Stimulated activated CD8-positive, alpha-beta memory T cell treated with anti-CD3 and anti-CD28 coated beads, Interleukin-15, amount 100 ng/mL, for 4 hours (primary cell): ENCODE measurements at places on chromosomes 11 and 22.

DNA sequence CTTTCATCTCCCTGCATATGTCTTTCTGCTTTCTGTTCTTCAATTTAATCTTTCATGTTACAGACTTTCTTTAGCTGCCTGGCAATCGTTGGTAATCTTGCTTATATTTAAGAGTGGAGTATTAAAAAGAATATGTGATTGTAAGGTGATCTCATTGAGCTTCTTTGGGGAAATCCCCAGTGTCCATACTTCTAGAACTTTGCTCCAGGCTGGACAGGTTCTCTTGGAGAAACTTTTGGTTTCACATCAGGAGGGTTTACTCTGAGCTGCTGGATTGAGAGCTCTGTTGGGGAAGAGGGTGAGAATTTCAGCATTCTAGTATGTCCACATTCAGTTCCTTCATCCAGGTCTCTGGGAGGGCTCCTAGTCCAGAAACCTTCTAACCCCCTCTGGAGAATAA is 16.1 kb downstream of the LRRC75B start:
- no peak for DNase-seq

GRCh38 chr11:60111793-60112192 is 23.3 kb downstream of the MS4A2 start:
- no peak for DNase-seq

GRCh38 chr11:100719362-100719761 is 32.3 kb downstream of the ARHGAP42 start:
- no peak for DNase-seq

DNA sequence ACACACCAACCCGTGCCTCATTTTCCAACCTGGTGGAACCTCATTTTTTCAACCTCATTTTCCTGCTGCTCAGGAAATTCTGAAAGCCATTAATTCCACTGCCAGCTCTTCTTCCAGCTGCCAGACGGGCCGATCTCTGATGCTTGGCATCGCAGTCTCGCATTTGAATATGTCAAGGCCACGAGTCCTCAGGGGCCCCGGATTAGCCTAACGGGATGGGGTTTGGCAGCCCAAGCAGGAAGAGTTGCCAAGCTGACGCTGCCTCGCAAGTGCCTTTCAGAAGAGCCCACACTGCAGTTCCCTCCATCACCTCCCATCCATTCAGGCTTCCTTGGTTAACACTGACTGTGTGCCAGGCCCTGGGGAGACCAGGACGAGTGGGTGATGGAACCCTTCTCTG is 8.7 kb downstream of the RASD2 start:
- DNase-seq = no peak

GRCh38 chr11:119092880-119093842 is 8.5 kb downstream of the HMBS start:
- no peak for DNase-seq

GRCh38 chr22:49953027-49953679 is 7.4 kb upstream of the PIM3 start:
- DNase-seq = no peak

- no peak for DNase-seq
These were observed 31.9 kb downstream of the PPP2R1B start for GRCh38 chr11:111734101-111734953.

DNA sequence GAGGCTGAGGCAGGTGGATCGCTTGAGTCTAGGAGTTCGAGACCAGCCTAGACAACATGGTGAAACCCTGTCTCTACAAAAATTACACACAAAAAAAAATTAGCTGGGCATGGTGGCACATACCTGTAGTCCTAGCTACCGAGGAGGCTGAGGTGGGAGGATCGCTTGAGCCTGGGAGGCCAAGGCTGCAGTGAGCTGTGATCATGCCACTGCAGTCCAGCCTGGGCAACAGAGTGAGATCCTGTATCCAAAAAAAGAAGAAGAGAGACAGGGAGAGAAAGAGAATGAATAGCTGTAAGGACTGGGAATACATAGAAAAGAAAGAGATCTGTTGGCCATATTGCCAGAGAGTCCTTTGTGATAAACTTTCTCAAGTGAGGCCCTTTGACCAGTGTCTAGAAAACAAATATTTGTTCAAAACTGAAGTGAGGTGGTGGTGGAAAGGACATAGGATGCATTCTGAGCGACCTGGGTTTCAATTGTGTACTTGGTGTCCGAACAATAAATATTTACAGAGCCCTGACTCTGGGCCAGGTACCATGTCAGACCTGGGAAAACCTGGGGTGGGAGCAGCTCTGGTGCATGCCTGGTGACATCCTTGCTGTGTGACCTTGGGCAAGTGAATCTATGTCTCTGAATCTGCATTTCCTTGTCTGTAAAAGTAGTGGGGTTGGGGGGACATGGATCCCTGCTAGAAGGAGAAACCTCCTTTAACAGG is 89.6 kb upstream of the CRYBB3 start:
- no peak for DNase-seq

DNA sequence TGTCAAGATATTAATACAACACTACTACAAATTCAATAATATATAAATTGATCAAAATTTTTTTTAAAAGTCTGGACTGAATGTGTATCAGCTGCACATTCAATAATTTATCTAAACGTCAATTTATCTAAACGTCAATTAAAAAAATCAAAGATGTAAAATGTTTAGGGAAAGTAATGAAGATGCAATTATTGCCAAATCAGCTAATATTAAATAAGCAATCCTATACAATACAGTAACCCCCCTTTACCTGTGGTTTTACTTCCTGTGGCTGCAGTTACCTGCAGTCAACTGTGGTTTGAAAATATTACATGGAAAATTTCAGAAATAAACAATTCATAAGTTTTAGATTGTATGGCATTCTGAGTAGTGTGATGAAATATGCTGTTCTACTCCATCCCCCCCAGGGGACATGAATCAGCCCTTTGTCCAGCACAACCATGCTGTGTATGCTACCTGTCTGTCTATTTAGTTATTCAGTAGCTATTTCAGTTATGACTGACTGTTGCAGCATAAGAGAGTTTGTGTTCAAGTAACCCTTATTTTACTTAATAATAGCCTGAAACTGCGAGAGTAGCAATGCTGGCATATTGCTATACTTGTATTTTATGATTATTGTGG is 72.2 kb downstream of the CWF19L2 start:
- no peak for DNase-seq

DNA sequence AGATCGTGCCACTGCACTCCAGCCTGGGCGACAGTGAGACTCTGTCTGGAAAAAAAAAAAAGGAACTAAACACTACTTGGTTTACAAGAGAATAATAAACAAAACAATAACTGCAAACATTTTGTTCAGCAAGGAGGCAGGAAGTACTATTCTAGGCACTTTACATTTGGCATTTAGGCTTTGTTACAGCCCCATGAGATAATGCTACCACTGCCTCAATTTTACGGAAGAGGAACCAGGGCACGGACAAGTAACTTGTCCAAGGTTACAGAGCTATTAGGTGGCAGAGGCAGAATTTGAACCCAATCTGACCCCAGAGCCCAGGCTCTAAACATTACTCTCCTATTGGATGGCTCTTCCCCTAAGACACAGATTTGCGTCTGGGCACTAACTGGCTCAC is 108.7 kb upstream of the AKIP1 start:
- no peak for DNase-seq

GRCh38 chr11:3158821-3159220 is 6.3 kb downstream of the OSBPL5 start:
- no peak for DNase-seq

- DNase-seq = no peak
These were observed 615 bp downstream of the STT3A start for GRCh38 chr11:125593114-125593820.

DNA sequence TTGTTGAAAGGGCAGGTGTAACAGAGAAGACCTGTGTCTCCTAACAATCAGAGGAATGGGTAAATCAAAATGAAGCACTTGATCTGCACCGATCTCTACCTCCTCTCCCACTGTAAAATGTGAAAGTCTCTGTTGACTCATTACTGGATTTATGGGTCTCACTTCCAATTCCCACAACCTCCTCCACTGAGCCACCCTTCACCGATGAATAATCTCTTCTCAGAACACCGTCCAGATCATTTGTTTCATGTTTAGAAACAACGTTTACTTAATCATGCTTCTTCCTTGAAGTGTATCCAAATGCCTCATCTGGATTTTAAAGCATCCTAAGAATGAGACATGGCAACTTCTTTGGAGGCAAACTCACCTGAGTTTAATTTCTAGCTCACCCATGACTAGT is 643.6 kb downstream of the ETS1 start:
- no peak for DNase-seq

- no peak for DNase-seq
These were observed 70.8 kb downstream of the SHANK2 start for GRCh38 chr11:71181566-71181965.

DNA sequence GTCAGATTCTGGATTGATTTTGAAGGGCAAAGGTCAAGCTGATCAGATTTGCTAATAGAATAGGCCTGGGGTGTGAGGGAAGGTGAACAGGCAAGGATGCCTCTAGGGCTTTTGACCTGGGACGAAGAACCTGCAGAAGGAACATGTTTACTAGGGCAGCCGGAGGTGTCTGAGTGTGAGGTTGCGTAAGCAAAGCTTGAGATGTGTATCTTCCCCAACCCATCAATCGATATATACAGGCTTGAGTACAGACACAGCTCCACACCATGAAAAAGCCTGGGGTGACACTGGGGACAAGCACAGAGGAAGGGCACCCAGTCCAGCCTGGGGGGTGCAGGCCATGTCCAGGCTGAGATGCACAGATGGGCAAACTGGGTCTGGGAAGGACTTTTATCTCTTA is 1.1 kb downstream of the LHFPL7 start:
- DNase-seq = no peak

DNA sequence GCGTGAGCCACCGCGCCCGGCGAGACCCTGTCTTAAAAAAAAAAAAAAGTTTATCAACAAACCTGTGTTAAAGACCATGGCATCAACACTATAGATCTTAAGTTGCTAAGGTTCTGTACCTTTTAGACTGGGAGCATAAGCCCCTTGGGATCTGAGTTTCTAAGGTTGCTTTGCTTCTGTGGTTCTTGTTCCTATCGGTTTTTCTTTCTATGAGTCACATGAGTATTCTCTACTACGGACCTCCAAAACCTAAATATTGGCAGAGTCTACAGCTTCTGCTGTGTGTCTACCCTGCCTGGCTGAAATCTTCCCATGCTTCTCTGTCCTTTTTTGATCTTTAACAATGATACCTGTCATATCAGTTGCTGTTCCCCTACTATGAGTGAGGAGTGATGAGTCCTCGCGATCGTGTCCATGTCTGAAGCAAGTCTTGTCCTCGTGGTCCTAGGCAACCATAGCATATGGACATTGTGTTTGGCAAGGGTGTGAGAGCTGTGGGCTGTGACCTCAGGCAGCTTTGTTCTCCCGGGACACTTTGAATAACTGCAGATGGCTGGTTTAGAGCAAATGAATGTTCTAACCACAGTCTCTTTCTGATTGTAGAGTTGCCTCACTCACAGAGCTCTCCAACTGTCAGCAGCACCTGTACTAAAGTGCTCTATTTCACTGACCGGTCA is 9.0 kb upstream of the DLAT start:
- no peak for DNase-seq

DNA sequence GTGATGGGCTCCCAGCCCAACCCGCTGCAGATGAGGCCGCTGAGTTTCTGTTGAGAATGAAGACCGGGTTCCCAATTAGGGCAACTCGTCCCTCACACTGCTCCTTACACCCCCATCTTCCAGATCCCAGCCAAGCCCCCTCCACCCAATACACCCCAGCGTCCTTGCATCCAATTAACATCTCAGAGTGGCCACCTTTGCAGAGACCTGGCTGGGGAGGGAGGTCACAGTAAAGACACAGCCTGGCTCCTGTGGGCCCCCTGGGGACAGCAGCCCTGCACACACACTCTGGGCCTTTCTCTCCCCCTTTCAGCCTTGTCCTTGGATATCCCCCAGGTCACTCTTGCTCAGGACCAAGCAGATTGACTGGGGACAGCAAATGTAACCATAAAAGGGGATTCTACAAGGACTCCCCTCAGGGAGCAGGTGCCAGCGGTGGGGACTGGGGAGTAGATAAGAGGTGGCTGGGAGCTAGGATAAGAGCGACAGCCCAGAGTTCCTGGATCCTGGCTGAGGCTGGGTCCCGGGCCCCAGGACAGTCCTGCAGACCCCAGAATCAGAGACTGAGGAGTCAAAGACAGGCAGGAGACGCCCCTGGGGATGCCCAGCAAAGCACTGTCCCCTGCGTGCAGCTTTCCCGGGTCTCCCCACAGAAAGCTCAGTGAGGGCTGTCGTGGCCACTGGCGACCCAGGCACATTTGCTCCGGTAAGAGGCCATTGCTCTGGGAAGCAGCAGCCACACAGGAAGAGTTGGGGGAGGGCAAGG is 8.4 kb downstream of the APOBEC3A start:
- DNase-seq = no peak

DNA sequence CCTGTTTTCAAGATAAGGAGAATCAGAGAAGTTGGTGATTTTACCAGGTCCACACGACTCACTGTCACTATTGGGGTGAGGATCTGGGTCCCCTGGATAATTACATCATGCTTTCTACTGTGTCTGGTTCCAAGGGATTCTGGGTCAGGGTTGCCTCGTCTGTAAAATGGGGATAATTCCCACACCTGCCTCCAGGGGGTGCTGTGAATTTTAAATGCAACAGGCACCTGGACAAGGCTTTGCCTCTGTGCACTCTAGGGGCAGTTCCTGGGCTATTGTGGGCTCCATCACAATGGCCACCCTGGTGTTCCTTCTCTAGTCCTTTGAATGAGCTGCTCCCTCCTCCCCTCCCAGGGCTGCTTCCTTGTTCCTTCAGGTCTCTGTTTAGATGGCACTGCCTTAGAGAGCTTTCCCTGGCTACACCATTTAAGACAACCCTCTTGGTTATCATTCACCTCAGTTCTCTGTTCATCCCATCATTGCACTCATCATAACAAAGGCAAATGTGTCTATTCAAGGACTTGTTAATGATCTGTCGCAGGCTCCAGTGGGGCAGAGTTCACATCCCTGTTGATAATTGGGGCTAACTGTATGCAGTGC is 178.6 kb downstream of the MIAT start:
- no peak for DNase-seq

DNA sequence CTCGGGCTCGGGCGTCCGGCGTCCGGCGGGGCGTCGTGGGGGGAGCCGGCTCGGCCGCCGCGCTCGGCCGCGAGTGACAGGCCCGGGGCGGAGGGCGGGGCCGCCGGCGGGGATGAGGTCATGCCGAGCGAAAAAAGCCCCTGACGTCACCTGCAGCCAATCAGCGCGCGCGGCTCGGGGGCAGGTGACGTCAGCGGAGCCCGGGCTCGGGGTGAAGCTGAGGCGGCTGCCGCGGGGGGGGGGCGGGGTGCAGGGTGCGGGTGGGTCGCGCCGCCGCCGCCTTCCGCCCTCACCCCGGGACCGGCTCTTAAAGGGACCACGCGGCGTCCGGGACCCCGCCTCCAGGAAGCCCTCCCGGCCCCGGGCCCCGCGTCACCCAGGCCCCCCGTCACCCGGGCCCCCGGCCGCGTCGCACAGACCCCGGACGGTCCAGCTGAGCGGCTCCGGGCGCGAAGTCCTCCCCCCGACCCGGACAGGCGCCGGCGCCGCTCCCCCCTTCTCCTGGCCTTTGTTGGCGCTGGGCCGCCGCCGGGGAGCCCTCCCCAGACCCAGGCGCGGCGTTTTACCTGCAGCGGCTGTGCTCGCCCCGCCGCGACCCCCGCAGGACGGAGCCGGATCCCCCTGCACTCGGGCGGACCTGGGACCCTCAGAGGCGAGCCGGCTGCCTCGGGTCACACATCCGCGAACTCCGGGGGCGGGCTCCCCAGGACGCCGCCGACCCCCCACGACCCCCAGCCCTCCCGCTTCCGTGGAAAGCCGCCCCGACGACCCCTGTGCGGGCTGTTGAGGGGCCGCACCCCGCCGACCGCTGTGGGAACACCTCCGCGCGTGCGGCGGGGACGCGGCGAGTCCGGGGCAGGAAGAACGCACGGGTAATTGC is at the start of gene DUSP8:
TSS of gene DUSP8 (minus strand) at position 75 of the 880 bp plus-strand sequence. CDS start 6,445 bp downstream, outside the sequence.
- peak; percentile 92 for DNase-seq

- DNase-seq = no peak
These were observed 852.1 kb upstream of the LRRC4C start for GRCh38 chr11:42311514-42311913.
